ENCODE measurements at places on chromosomes 2 and 18.

DNA sequence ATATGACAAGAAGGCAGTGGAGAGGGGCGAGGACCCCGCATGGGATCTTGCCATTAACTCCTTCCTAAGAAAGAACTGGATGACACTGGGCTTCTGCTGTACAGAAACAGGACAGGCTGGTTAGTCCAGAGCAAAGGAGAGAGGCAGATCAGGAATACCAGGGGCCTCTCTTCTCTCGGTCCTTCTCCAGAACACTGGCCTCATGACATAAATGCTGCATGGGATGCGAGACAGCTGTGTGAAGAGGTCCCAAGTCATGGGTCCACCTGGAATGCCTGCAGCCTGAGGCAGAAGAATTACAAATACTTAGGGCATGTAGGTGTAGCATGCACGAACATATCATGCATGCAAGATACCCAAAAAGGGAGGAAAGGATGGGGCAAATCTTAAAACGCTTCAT lies 9.1 kb downstream of the MBOAT2 start:
- no peak for DNase-seq

- DNase-seq: no peak
These were observed 318.4 kb downstream of the TXNL1 start for GRCh38 chr18:56319953-56320352.

DNA sequence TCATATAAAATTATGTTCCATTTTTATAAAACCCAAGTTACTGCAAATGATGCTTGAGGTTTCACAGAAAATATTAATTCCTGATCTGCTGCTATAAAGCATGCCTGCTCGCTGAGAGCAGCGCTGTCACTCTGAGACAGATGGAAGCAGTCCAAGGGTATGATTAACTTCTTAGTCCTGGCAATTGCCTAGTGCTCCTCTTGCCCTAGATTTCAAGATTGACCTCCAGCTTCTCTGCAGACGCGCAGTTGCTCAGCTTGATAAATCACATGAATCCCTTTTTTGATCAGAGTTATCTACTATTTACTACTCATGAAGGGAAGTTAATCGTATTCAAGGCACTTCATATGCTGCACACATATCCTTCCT lies 154.6 kb upstream of the REV1 start:
- no peak for DNase-seq

- no peak for DNase-seq
These were observed 58.8 kb upstream of the LRRTM1 start for GRCh38 chr2:80363330-80363729.

DNA sequence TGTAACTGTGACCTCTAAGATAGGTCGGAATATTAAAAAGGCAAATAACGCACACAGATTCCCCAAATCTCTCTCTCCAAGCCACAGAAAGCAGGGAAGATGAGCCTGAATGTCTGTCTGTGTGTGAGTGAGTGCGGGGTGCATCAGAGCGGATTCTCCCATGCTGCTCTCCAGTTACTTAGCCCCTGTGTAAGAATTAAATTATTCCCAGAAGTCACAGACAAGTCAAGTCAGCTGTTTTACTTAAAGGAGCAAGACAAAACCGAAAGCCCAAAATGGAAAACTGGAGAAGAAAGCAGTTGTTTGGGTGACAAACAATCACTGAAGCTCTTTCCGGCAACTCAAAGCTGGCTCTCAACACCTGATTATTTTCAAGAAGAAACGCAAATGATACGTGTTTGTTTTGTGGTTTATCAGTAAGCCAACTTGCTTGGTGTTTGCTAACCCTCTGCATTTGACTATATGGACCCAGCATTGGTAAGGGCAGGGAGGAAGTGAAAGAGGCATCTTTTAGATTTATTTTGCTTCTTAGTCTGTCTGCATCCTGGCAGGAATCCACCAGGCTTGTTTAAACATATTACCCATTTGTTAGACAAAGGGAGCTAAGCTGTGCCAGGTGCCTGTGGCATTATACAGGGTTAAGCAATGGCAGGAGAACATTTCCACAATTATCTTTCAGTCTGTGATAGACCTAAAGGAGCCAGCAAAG lies 121.5 kb upstream of the CREB1 start:
- DNase-seq: peak; percentile 99

DNA sequence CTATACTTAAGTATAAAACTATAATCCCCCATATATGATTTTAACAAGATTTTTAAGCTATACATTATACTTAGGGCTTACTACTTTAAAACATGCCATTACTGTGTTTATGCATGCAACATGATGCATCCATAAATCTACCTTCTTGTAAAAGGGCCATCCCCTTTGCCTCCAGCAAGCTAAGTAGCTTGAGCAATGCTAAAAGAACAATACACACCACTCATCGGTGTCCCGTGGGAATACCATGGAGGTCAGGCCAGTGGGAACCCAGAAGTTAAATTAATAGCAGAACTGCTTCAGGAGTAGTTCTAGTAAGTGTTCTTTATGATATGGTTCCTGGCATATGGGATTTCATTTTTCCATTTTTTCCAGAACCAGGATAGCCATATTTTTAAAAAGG lies 37.8 kb downstream of the SH3RF3 start:
- no peak for DNase-seq

- no peak for DNase-seq
These were observed 163.2 kb upstream of the TWIST2 start for GRCh38 chr2:238684362-238685326.

DNA sequence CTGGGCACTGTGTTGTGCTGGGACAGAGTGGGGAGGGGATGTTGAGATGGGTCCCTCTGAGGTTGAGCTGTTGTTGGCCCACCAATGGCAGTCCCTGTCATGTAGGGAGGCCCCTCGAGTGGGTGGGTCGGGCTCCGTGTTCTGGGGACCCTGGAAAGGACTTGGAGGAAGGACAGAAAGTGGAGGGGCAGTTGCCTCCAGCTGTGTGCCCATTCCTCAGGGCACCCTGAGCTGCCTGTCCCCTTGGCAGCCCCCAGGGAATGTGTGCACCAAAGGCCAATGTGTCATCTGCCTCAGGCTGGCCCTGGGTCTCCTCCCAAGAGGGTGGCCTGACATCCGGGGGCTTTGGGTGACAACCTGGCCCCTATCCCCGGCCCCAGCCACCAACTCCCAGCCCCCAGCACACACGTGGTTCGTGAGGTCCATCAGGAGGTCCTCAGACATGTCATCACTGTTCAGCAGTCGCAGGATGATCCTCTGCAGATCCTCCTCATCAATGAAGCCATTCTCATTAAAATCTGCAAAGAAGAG lies 57.7 kb downstream of the CIB4 start:
- no peak for DNase-seq

GRCh38 chr18:27185025-27185763 lies at the start of gene CHST9:
TSS of gene CHST9 (minus strand) at chr18:27185308. CDS start at chr18:27142809, 42,499 bp downstream.
- peak; percentile 13 for DNase-seq

- no peak for DNase-seq
These were observed 5.6 kb downstream of the TXNL4A start for GRCh38 chr18:79982736-79983135.

- no peak for DNase-seq
These were observed 205.2 kb downstream of the SP3 start for GRCh38 chr2:173759959-173760358.

DNA sequence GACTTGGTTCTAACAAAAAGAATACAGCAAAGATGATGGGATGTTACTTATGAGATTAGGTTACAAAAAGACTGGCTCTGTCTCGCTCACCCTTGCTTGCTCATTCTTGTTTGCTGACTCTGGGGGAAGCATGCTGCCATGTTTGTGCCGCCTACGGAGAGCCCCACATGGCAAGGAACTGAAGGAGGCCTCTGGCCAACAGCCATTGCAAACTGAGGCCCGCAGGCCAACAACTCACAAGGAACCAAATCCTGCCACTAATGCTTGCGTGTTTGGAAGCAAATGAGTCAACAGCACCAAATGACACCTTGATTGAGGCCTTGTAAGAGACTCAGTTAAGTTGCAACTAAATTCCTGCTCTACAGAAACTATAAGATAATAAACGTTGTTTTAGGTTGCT lies 297.6 kb upstream of the STON1 start:
- DNase-seq: no peak

- DNase-seq: no peak
These were observed 311.7 kb downstream of the EIPR1 start for GRCh38 chr2:3065928-3066327.

GRCh38 chr2:96065381-96065930 lies 30.7 kb upstream of the GPAT2 start:
- DNase-seq: no peak

DNA sequence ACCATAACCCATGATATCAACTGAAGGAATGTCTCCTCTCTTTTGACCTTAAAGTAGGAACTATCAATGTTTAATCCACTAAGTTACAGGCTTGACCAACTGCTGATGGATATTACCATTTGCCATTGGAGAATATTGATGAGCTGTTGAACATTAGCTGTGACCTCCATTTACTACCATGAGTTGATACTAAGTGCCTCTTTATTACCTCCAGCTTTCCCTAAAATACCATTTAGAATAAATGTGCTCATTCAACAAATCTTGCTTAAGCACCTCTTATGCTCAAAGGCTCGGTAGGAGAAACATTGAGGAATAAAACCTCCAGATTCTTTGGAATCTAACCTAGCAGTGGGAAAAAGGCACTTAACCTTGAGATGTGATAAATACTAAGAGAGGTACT lies 81.2 kb downstream of the FAM124B start:
- no peak for DNase-seq

DNA sequence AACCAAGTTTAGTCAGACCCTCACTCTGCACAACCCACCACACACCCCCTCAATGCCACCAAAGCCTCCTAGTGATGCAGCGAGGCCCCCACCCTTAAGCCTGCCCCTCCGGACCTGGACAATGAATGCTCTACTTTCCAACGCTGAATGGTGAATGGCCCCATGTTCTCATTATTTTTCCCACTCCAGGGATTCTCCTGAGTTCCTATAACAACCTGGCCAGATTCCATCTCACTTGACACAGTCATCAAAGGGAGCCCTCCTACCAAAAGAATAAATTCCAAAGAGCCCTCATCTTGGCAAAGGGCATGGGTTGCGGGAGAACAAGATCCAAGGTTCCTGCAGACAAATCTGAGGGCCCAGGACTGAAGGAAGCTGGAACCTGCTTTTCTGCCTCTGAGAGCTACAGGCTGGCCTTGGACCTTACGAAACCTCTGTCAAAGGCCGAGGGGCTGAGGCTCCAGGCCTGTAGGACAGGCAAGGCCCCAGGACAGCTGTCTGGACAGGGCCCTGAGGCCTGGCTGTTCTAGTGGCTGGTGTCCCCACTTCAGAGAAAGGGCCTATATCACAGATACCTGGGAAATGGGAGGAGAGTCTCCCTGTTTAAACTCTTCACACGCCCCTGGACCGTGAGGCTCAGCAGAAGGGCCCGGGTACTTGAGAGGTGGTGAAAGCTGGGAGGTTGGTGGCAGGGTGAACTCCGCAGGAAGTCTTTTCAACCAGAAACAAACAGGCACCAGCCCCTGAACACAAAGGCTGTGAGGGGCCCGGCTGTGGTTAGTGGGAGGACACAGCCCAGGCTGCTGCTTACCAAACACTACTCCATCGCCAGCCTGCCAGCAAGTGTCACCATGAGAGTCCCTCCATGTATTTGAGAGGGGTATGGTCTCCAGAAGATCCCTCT lies 27.3 kb downstream of the SFXN5 start:
- DNase-seq: peak; percentile 49

DNA sequence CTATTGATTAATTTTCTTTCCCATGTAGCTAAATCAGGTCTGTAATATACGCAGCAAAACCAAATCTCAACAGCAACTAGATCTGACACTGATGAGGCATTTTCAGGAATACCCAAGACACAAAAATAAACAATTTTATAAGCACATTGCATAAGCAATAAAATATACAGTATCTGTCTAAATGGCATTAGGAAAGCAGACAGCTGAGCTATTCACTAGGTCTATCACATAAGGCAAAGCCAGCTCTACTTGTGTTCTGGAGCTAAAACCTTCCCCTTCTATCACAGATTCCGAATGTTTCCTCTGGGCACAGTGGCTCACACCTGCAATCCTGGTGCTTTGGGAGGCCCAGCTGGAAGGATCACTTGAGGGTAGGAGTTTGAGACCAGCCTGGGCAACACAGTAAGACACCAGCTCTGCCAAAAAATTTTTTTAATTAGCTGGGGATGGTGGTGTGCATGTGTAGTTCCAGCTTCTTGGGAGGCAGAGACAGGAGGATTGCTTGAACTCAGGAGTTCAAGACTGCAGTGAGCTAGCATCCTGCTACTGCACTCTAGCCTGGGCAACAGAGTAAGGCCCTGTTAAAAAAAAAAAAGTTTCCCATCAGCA lies 21.1 kb downstream of the PTPN2 start:
- no peak for DNase-seq

DNA sequence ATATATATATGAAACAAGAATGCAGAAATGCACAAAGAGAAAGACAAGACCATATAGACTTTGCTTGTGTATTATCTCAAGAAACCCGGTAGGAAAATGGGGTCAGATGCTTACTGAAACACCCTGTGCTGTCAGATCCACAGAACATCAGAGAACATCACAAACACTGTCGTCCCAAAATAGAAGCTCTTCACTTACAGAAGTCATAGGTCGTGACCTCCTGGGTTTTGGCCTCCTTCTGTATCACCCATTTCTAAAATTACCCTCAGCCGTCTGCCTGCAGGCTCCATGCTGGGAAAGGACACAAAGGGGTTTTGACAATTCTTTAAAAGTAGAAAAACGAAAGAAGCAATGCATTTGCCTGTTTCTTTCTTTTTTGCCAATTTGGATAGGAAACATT lies 137.9 kb downstream of the PAX3 start:
- DNase-seq: no peak

DNA sequence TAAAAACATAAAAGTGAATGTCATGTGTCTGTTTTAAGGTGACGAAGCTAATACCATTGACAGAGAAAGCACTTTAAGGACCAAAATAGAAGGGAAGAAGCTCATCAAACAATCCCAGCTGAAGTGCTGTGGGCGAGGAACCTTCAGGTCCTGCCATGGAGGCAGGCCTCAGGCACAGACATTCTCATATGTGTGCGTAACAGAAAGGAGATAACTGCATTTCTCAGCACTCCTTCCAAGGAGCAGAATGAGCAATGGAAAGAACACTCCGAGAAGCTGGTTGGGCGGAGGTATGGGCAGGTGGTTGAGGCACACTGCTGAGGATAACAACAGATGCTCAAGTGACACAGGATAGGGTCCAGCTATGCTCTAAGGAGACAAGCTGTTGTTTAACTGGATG lies 42.4 kb downstream of the PKDCC start:
- DNase-seq: no peak

DNA sequence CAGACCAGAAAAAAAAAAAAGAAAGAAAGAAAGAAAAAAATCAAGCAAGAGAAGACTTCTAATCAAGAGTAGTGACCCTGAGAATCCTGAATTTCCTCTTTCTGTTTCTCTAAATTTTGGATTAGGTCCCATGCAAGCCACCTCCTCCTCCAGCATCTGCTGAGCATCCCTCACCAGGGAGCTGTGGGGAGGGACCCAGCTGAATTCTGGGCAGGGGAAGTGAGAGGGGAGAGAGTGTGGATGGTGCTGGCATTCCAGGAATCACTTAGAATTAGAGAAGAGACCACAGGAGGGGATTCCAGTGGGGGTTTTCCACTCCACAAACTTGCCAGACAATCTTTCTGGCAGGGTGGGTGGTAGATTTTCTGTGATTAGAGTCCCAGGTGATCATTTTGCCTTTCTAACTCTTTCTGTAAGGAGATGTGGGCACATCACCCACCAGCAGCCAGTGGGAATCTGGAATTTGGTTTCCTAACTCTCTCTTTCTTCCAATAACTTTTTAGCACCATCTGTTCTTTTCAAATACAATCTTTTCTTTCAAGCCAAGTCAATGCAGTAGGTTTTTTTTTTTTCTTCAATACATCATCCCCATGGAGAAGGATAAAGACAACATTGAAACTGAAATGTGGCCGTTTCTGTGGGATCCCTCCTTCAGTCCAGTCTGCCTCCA lies 279.2 kb downstream of the CLIP4 start:
- no peak for DNase-seq

- DNase-seq: no peak
These were observed 2.9 kb downstream of the ARPC2 start for GRCh38 chr2:218219934-218220333.

Measured in DMS153 (cell line).